ENCODE measurements at places on chromosomes 16 and 17. TPM values are rescaled to one million over a fixed set of nuclear protein-coding genes. Genes with fewer than 3 reads are reported as not detected.

GRCh38 chr16:741986-742629 lies 1.3 kb upstream of the CIAO3 start:
- H3K4me1 ChIP-seq: no peaks in the 10 kb centered on the region
- H3K27me3 ChIP-seq: no peaks in the 10 kb centered on the region
- H3K27ac ChIP-seq: no peak overlapping the region
- no peak overlapping the region for H3K4me3 ChIP-seq
- H3K36me3 ChIP-seq: no peaks in the 10 kb centered on the region
- no peak for DNase-seq

The RASD1 gene
- total RNA-seq: 0.89 TPM

DNA sequence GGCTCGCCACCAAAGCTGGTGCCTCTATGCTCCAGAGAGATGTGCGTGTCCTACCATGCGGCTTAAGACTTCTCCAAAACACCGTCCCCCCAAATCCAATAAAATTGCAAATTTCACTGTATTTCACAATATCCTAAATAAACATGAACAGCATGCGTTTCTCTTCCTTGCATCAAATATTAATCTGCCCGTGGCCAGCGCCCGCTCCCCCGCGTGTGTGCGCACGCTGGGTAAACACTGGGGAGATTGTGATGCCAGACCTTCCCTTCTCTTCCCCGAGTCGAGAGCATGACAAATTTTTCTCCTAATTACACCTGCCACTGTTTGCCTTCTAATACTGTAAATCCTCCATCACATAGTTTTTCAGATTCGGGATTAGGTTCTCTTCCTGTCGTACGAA lies 148.1 kb downstream of the MRM1 start:
- H3K27ac ChIP-seq: no peak overlapping the region
- DNase-seq: no peak
- H3K27me3 ChIP-seq: no peaks in the 10 kb centered on the region

GRCh38 chr17:17752821-17753321 lies 71.6 kb downstream of the RAI1 start:
- H3K4me3 ChIP-seq: peak overlapping the region; percentile 83
- peak overlapping the region; percentile 67 for H3K27ac ChIP-seq
- no peaks in the 10 kb centered on the region for H3K36me3 ChIP-seq
- peaks cover 14% of the 10 kb centered on the region for H3K4me1 ChIP-seq
- H3K27me3 ChIP-seq: no peaks in the 10 kb centered on the region

Measured in GM23248 (cell line).